A673 (cell line): ENCODE measurements at places on chromosomes 6 and 20. TPM values are rescaled to one million over a fixed set of nuclear protein-coding genes. Genes with fewer than 3 reads are reported as not detected.
A peak's percentile ranks its signal among the peaks of the same experiment; 100 is the strongest.

The MUC22 gene
- total RNA-seq: not detected in 2 replicates

The THEMIS gene
- not detected in 2 replicates for total RNA-seq

The ITPA gene
- total RNA-seq: 79.9 and 81.3 TPM in 2 replicates

The LPA gene
- not detected in 2 replicates for total RNA-seq

The SAMD3 gene
- total RNA-seq: not detected in 2 replicates

The SUMO4 gene
- total RNA-seq: 1.9 and 2.8 TPM in 2 replicates

The SLC22A23 gene
- total RNA-seq: 6.2 TPM in 2 replicates

The PHACTR1 gene
- total RNA-seq: 2.6 and 3.7 TPM in 2 replicates

The SLC26A8 gene
- not detected in 2 replicates for total RNA-seq

- H3K36me3 ChIP-seq: peaks cover 4% of the 10 kb centered on the region
- DNase-seq: peak; percentile 85
- H3K27ac ChIP-seq: peak overlapping the region; percentile 41
- H3K4me3 ChIP-seq: no peak overlapping the region
- no peaks in the 10 kb centered on the region for H3K27me3 ChIP-seq
Measured at GRCh38 chr6:97189767-97190166, 93.2 kb downstream of the MMS22L start.

DNA sequence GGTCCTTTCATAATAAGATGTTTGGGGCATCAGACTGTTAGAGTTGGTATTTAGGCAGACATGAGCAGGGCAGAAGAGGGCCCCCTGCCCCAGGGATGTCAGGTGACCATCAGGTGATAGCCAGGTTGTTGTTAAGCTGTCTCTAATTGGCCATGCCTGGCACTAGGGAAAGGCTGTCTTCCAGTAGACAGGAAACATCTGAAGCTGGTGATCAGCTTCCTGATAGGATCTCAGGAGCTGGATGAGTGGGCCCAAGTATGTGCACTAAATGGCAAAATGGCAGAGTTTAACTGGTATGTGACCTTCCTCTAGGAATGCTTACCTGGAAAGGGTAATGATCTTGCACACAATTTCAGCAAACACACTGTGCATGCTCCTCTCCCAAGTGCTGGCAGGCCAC lies 190.7 kb downstream of the CDH26 start:
- H3K4me3 ChIP-seq: no peak overlapping the region
- DNase-seq: no peak
- peaks cover 9% of the 10 kb centered on the region for H3K27me3 ChIP-seq

DNA sequence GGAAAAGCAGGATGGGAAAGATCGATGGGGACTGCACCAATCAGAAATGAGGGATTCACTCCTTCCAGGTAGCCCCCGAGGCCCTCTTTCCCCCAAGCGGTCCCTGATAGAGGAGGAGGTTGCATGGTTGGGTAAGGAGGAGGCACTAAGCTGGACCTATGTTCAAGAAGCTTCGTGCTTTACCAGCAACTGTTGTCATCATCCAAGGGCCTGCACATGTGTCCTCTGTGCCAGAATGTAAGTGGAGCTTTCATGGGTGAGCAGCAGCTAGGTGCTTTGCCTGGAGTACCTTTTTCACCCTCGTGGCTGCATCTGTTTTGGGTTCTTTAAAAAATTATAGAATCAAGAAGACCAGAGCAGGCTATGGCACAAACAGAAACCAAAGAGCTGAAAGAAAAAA lies 54.0 kb downstream of the GMPR start:
- H3K27me3 ChIP-seq: no peaks in the 10 kb centered on the region
- no peak for DNase-seq
- no peaks in the 10 kb centered on the region for H3K4me1 ChIP-seq
- H3K4me3 ChIP-seq: no peak overlapping the region

DNA sequence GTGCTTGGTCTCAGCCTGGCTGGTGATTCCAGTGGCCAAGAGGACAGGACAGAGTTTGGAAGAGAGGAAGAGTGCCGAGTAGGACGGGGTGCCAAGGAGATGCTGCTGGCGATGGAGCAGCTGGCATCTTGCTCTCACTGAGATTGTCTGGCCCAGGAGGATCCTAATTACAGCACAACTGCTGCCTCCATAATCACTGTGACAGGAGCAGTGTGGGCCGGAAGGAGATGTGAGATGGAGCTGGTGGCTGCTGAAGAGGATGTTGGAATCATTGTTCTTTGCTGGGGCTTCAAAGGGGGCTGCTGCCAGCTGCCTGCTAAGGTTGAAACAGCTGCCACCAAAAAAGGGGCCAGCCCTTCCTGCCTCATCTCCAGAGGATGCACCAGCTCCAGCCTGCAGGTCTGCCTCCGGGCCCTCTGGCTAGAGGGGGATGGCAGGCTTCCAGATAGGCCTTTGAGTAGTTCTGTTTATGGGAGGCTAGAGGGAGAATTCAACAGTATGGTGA lies 214.4 kb downstream of the RNF144B start:
- no peak overlapping the region for H3K27ac ChIP-seq
- no peaks in the 10 kb centered on the region for H3K27me3 ChIP-seq
- H3K36me3 ChIP-seq: no peaks in the 10 kb centered on the region
- DNase-seq: no peak
- peaks cover 53% of the 10 kb centered on the region for H3K4me1 ChIP-seq
- H3K4me3 ChIP-seq: no peak overlapping the region

GRCh38 chr6:129104560-129104959 lies 221.6 kb downstream of the LAMA2 start:
- no peak overlapping the region for H3K4me3 ChIP-seq
- no peaks in the 10 kb centered on the region for H3K36me3 ChIP-seq
- no peaks in the 10 kb centered on the region for H3K27me3 ChIP-seq
- H3K27ac ChIP-seq: peak overlapping the region; percentile 11
- peaks cover 16% of the 10 kb centered on the region for H3K4me1 ChIP-seq
- no peak for DNase-seq

DNA sequence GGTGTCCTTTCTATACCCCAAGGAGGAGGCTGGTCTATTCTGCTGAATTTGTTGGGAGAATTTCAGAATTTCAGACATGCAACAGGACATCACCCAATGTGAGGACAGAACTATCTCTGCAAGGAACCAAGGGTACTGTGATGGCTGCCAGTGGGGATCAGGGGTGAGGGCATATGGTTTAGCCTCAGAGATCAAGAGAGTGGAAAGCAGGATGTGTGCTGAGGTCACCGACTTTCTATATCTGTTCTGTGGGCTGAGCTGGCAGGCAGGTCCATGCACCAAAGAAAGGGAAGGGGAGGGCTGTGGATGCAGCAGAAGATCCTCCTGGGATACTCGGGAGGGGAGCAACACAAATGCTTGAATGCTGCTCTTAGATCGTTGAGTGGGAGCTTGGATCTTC lies 28.8 kb downstream of the MYT1 start:
- peaks cover 5% of the 10 kb centered on the region for H3K4me1 ChIP-seq
- no peaks in the 10 kb centered on the region for H3K36me3 ChIP-seq
- H3K27me3 ChIP-seq: peaks cover 54% of the 10 kb centered on the region

- no peaks in the 10 kb centered on the region for H3K27me3 ChIP-seq
- H3K36me3 ChIP-seq: no peaks in the 10 kb centered on the region
- DNase-seq: no peak
- no peaks in the 10 kb centered on the region for H3K4me1 ChIP-seq
- H3K4me3 ChIP-seq: no peak overlapping the region
Measured at GRCh38 chr6:135108692-135109091, 54.1 kb upstream of the HBS1L start.

- no peak overlapping the region for H3K27ac ChIP-seq
- H3K36me3 ChIP-seq: no peaks in the 10 kb centered on the region
- H3K27me3 ChIP-seq: no peaks in the 10 kb centered on the region
- H3K4me1 ChIP-seq: no peaks in the 10 kb centered on the region
- DNase-seq: no peak
Measured at GRCh38 chr6:113998811-113999210, 27.9 kb upstream of the HDAC2 start.

DNA sequence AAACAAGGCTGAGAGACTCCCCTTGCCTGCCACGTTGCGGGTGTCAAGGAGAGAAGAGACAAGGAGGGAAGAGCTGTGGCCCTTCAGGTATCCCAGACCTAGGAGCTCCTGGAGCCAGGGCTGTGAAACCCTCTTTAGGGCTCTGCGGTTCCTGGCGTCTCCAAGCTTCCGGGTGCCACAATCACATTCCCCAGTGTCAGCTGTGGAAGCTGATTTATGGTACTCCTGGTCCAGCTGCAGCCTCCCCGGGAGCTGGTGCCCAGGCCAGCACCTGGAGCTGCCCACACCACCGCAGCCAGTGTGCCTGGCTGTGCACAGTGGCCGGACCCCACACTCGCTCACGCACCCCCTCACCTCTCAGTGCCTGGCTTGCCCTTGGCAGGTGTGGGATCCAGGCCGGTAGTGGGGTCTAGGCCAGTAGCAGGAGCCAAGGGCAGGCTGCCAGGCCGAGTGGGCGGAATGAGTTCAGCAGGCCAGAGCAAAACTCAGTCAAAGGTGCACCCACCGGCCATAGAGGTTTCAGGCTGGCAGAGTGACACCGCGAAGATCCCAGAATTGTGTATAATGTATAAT lies 58.9 kb upstream of the L3MBTL3 start:
- H3K4me3 ChIP-seq: no peak overlapping the region
- no peaks in the 10 kb centered on the region for H3K36me3 ChIP-seq
- no peaks in the 10 kb centered on the region for H3K4me1 ChIP-seq
- no peak overlapping the region for H3K27ac ChIP-seq

DNA sequence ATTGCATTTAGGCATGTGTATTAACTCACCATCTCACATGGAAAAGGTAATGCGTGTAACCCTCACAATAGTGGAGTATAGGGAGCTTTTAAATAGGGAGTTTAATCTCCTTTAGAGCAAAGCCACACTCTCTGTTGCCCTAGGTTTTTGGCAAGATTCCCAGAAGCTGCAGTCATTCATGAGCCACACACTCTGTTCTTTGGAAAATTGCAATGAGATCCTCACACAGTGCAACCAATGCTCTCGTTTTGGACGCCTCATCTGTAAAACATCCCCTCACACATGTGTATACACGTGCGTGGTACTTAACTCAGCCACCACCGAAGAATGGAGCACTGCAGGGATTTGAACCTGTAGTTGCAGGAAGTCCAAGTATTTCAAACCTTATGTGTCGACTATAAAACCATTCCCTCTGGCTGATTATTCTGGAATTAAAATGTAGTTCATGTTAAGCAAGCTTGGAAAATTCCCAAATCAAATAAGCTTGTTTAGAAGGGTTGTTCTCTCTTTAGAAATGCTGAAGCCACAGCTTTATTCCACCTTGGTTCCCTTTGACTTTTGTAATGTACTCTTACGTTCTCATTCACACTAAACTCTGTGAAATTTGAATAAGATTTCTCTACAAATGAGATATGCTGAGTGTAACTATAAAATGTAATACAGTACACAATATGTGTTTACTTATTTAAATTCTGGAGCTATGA lies 489.8 kb upstream of the MANEA start:
- no peak overlapping the region for H3K27ac ChIP-seq
- no peaks in the 10 kb centered on the region for H3K27me3 ChIP-seq
- H3K36me3 ChIP-seq: no peaks in the 10 kb centered on the region
- DNase-seq: peak; percentile 90
- H3K4me1 ChIP-seq: peaks cover 15% of the 10 kb centered on the region
- H3K4me3 ChIP-seq: no peak overlapping the region

- H3K36me3 ChIP-seq: no peaks in the 10 kb centered on the region
- peaks cover 5% of the 10 kb centered on the region for H3K27me3 ChIP-seq
- no peak overlapping the region for H3K27ac ChIP-seq
- no peaks in the 10 kb centered on the region for H3K4me1 ChIP-seq
Measured at GRCh38 chr6:51654647-51655046, 432.8 kb downstream of the PKHD1 start.

GRCh38 chr6:156899532-156900135 lies 122.5 kb downstream of the ARID1B start:
- no peak overlapping the region for H3K4me3 ChIP-seq
- no peaks in the 10 kb centered on the region for H3K36me3 ChIP-seq
- peaks cover 12% of the 10 kb centered on the region for H3K4me1 ChIP-seq
- H3K27me3 ChIP-seq: no peaks in the 10 kb centered on the region
- no peak overlapping the region for H3K27ac ChIP-seq

GRCh38 chr20:46237227-46237626 lies 71.1 kb downstream of the CDH22 start:
- no peaks in the 10 kb centered on the region for H3K4me1 ChIP-seq
- no peak overlapping the region for H3K27ac ChIP-seq
- no peak for DNase-seq
- no peaks in the 10 kb centered on the region for H3K36me3 ChIP-seq
- no peak overlapping the region for H3K4me3 ChIP-seq

DNA sequence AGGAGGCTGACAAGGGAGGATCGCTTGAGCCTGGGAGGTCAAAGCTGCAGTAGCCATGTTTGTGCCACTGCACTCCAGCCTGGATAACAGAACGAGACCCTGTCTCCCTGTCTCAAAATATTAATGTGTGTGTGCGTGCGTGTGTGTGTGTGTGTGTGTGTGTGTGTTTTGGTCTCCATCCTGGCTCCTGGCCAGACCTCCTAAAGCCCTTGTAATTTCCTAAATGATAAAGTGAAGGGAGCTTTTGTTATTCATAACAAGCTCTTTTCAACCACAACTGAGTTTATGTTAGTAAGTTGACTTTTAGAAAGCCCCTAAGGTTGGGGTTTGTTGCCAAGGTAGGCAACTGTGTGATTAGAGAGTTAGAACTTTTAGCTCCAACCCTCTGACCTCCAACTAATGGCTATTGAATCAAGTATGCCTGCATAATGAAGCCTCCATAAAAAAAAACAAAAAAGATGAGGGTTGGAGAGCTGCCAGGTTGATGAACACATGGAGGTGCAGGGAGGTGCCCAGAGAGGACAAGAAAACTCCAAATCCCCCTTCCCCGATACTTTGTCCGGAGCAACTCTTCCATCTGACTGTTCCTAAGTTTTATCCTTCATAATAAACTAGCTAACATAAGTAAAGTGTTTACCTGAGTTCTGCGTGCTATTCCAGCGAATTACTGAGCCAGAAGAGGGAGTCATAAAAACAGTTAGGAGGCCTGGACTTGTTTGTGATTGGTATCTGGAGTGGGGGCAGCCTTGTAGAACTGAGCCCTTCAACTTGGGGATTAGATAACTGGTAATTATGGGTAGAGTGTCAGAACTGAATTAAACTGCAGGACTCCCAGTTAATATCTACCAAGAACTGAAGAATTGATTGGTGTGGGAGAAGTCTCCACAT lies 5.3 kb upstream of the AIF1 start:
- no peak overlapping the region for H3K4me3 ChIP-seq
- no peaks in the 10 kb centered on the region for H3K27me3 ChIP-seq
- H3K36me3 ChIP-seq: no peaks in the 10 kb centered on the region

GRCh38 chr6:35388030-35388429 lies 45.7 kb downstream of the PPARD start:
- no peak overlapping the region for H3K27ac ChIP-seq
- H3K4me1 ChIP-seq: no peaks in the 10 kb centered on the region
- H3K27me3 ChIP-seq: no peaks in the 10 kb centered on the region

- H3K4me3 ChIP-seq: no peak overlapping the region
- H3K36me3 ChIP-seq: no peaks in the 10 kb centered on the region
- no peak for DNase-seq
- no peaks in the 10 kb centered on the region for H3K4me1 ChIP-seq
Measured at GRCh38 chr20:53020834-53021233, 48.7 kb downstream of the TSHZ2 start.
